NCI-H2171 treated with DMSO at 0.1 percent for 48 hours (cell line): ENCODE measurements at places on chromosomes 4 and X.
A peak's percentile ranks its signal among the peaks of the same experiment; 100 is the strongest.

- DNase-seq, result peak; percentile 62
Measured at GRCh38 chrX:40109288-40110008, 11.7 kb upstream of the BCOR start.

- DNase-seq, result no peak
Measured at GRCh38 chr4:186669735-186670134, 53.9 kb downstream of the FAT1 start.

GRCh38 chr4:100782356-100782755, 264.5 kb upstream of the EMCN start:
- no peak for DNase-seq

DNA sequence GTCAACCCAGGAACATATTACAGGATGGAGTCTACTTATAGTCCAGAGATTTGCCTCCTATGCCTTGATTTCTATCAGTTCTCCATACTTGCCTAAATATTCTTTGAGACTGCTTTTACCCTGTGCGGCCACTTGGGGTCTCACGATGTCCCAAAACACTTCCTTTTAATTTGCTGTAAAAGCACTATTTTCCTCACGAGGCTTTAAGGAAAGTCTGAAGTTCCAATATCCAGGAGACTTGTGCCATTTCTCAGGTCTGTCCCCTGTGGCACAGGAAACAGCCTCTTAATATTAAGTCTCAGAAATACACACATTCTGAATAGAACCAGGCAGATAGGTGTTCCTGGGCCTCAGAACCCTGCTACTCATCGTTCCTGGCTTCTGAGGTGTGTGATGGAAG, 142.9 kb downstream of the TMEM164 start:
- DNase-seq, result peak; percentile 21

DNA sequence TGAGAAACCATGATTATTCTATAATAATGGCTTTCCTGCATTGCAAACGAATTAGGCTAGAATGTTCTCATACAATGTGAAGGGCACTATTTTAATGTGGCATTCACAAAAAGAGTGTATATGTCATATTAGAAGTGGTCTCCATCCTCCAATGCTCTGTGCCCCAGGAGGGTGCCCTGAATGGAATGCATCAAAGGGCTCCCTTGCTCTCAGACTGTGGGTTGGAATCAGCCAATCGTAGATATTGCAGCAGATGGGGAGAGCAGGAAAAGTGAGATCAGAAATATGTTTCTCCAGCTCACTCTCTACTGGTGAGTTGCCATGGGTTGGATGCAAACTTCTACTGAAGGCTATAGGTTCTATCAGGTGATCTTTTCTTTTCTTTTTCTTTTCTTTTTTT, 11.9 kb upstream of the NSUN7 start:
- DNase-seq, result no peak

GRCh38 chr4:53315300-53315699, 50.6 kb downstream of the SCFD2 start:
- no peak for DNase-seq

DNA sequence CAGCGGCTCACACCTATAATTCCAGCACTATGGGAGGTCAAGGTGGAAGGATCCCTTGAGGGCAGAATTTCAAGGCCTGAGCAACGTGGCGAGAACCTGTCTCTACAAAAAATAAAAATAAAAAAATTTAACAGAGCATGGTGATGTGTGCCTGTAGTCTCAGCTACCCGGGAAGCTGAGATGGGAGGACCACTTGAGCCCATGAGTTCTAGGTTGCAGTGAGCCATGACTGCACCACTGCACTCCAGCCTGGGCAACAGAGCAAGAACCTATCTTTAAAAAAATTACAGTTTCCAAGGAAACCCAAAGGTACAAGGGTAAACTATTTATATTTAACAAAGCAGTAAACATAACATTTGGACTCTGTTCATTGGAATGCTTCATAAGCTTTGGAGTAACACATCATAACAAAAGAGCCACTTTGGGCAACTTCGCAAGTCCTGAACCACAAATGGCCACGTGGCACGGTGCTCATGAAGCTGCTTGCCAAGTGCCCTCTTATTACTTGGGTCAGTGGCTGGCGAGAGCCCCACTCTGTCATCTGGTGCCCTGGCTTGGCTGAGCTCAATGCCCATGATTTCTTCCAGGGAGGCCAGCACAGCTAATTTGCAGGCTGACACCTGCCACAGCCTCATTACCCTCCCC, 165.6 kb downstream of the SH3KBP1 start:
- no peak for DNase-seq

DNA sequence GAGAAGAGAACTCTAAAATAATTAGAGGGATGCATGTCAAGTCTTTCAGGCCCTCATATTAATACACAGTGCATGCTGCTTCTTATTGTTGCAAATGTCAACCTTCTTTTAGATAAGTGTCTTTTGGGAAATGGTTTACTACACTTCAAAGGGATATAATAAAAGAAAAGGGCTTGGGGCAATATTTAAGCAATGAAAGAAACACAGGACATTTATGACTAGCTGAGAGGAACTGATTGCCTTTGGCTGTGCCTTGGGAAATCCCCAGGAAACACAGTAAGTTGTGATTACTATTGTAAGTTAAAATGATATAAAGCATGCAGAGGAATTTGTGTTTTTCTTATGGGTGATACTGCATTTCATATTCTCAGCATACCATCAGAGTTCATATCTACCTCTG, 1036.2 kb upstream of the GRID2 start:
- DNase-seq, result no peak

- DNase-seq, result no peak
Measured at GRCh38 chrX:97234471-97235081, 350.9 kb downstream of the RPA4 start.

GRCh38 chr4:111399623-111400022, 745.6 kb upstream of the FAM241A start:
- peak; percentile 13 for DNase-seq

DNA sequence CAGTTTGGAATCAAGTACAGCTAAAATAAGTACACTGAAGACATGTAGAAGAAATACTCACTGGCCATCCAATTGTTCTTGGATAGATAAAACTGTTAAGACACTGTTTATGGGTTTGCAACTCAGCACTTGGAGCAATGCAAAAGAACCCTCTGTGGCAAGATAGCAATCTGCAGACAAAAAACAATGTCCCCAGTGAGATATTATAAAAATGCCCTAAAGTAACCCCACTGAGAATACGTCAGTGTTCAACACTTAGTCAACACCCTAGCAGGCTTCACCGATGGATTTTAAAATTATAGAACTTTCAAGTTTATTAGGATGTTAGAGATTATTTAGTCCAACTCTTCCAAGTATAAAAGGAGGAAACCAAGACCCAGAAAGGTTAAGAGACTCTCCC, 47.5 kb upstream of the NDP start:
- no peak for DNase-seq

DNA sequence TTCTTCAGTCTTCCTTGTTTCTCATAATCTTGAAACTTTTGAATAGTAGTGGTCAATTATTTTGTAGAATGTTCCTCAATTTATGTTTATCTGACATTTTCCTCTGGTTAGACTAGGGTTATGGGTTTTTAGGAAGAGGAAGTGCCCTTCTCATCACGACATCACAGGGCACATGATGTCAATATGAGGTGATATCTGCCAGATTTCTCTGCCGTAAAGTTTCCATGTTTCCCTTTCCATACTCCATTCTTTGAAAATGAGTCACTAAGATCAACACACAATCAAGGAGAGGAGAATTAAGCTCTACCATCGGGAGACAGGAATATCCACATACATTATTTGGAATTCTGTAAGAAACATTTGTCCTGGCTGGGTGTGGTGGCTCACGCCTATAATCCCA, 28.4 kb downstream of the RP2 start:
- DNase-seq, result no peak

- DNase-seq, result no peak
Measured at GRCh38 chrX:17710871-17711301, 26.4 kb upstream of the SCML1 start.

GRCh38 chr4:138650929-138651448, 364.6 kb upstream of the NOCT start:
- no peak for DNase-seq
